ENCODE measurements at places on chromosomes 16 and 17.
A peak's percentile ranks its signal among the peaks of the same experiment; 100 is the strongest.

GRCh38 chr16:66266436-66267291, 99.8 kb upstream of the CDH5 start:
- no peak overlapping the region for H3K4me3 ChIP-seq
- H3K36me3 ChIP-seq: no peaks in the 10 kb centered on the region
- no peak for DNase-seq
- no peak overlapping the region for H3K27ac ChIP-seq
- H3K27me3 ChIP-seq: peaks cover 7% of the 10 kb centered on the region

- no peaks in the 10 kb centered on the region for H3K27me3 ChIP-seq
- no peak overlapping the region for H3K4me3 ChIP-seq
- peaks cover 2% of the 10 kb centered on the region for H3K4me1 ChIP-seq
- H3K27ac ChIP-seq: no peak overlapping the region
Measured at GRCh38 chr17:55518510-55518909, 7.3 kb upstream of the SMIM36 start.

DNA sequence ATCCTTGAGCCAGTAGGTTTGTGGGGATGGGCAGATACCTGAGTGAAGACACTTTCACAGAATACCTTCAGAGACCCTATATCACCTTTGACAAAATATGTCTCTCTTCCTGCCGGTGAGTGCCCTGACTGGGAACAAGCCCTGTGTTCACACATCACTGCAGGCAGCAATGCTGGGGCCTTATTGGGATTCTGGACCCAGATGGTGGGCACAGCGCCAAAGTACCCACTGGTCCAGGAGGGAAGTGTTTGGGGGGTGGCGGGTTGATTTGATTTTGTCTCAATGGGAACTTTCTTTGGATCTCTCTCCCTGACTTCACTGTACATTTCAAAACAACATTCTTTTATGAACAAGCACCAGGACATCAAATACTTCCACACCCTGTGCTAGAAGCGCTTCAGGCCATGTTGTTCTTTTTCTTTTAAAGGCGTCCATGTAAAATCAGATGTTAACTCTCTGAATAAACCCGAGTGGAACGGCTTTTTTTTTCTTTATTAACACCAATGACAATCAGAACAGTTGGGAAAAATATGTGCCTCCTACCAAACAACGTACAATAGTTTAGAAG, 62.4 kb upstream of the AKTIP start:
- H3K27me3 ChIP-seq: peaks cover 2% of the 10 kb centered on the region
- H3K36me3 ChIP-seq: no peaks in the 10 kb centered on the region
- no peaks in the 10 kb centered on the region for H3K4me1 ChIP-seq
- no peak for DNase-seq
- H3K4me3 ChIP-seq: no peak overlapping the region

- peaks cover 6% of the 10 kb centered on the region for H3K4me1 ChIP-seq
- H3K27ac ChIP-seq: no peak overlapping the region
- DNase-seq: no peak
- H3K27me3 ChIP-seq: peaks cover 8% of the 10 kb centered on the region
- no peak overlapping the region for H3K4me3 ChIP-seq
Measured at GRCh38 chr17:36921095-36921851, 16.0 kb upstream of the LHX1 start.

DNA sequence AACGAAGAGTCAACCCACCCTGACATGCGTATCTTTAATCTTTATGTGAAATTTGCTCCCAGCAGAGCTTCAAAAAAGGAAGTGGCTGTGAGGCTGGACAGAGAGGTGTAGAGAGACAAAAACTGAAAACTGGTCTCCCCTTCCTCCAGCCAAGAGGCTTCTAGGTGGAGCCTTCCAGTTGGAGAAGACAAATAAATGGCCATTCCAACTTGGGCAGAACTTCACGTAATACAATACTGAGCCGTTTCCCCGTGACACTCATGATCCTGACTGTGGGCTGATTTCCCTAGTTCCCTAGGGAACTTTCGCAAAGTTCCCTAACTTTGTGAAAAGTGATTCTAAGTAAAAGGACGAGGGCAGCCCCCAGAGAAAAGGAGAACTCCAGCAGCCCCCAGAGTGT, 78.8 kb downstream of the ZFHX3 start:
- H3K4me3 ChIP-seq: no peak overlapping the region
- peaks cover 2% of the 10 kb centered on the region for H3K27me3 ChIP-seq
- peaks cover 11% of the 10 kb centered on the region for H3K4me1 ChIP-seq

- H3K27me3 ChIP-seq: peaks cover 19% of the 10 kb centered on the region
- H3K27ac ChIP-seq: peak overlapping the region; percentile 95
- H3K4me1 ChIP-seq: peaks cover 43% of the 10 kb centered on the region
- H3K36me3 ChIP-seq: peaks cover 14% of the 10 kb centered on the region
Measured at GRCh38 chr17:8384801-8385378, 1.9 kb upstream of the RPL26 start.

DNA sequence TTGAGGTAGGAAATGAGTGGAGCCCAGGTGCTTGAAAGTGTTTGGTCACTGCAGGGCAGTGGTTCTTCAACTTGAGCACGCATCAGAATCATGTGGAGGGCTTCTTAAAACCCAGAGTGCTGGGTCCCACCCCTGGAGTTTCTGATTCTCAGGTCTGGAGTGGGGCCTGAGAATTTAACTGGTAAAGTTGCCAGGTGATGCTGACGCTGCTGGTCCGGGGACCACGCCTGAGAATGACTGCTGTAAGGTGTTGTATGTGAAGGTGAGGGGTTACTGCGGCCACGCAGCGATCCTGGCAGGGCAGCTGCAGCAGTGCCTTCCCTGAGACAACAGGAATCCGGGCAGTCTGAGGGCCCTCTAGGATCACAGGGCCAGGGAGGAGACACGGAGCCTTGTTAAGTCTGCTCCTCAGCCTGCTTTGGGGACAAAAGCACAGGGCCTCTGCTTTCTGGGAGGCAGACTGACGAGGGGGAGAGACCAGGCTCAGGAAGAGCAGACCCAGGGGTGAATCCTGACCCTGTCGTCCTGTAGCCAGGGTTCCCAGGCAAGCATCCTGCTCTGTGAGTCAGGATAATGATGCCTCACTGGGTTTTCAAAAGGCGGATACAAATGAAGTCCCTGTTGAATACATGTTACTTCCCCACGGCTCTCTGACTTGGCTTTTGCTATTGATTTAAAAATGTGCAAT, 16.2 kb downstream of the CCDC42 start:
- no peaks in the 10 kb centered on the region for H3K36me3 ChIP-seq
- no peak overlapping the region for H3K4me3 ChIP-seq
- peaks cover 9% of the 10 kb centered on the region for H3K4me1 ChIP-seq
- no peak for DNase-seq

- H3K27me3 ChIP-seq: peaks cover 6% of the 10 kb centered on the region
- H3K27ac ChIP-seq: no peak overlapping the region
- no peak overlapping the region for H3K4me3 ChIP-seq
- no peaks in the 10 kb centered on the region for H3K36me3 ChIP-seq
Measured at GRCh38 chr17:9266031-9266680, 244.8 kb downstream of the NTN1 start.

DNA sequence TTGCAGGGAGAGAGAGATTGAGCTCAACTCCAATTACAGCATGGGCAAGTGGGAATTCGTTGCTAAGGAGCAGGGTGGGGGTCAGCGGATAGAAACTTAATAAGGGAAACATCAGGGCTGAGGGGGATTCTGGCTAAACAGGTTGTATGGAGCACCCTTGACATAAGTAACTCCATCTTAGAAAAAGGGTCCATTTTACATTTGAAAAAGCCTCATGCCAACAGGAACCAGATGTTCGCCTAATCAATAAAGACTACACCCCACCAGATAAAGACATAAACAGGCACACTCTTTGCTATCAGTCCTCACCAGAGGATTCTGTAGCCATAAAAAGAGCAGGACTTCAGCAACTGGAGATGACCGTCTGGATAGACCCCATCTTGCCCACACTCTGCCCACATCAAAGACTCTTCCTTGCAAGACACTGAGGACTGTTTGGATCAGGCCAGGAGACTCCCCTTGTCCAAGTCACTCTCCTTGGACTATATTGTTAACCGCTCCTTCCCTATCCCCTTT, 1.6 kb upstream of the LRRC75A start:
- peaks cover 13% of the 10 kb centered on the region for H3K4me1 ChIP-seq
- no peak for DNase-seq
- H3K27me3 ChIP-seq: peaks cover 12% of the 10 kb centered on the region
- H3K4me3 ChIP-seq: no peak overlapping the region
- H3K27ac ChIP-seq: no peak overlapping the region

DNA sequence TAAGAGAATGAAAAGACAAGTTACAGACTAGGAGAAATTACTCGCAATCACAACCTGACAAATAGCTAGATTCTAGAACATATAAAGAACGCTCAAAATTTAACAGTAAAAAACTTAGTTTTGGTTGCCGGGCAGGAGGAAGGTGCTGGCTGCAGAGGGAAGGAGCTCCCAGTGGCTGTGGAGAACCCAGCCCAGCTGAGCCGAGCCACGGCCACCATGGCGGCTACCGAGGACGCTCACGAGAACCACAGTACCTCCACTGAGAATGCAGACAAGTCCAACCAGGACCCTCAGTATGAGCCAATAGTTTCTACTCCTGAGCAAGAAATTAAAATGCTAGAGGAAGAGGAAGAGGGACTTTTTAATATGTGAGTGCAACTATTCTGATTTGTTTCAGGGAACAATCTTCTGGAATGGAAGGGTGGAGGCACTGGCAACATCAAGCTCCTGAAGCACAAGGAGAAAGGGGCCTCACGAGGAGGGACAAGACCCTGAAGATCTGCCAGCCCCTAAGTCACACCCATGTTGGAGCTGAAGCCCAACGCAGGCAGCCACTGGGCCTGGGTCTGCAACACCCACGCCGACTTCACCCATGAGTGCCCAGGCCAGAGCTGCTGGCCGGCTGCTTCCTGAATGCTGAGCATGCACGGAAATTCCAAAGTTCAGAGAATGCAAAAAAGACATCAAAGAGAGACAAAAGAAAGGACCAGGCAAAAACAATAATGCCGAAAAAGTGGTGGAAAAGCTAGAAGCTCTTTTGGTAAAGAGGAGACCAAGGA, 55.0 kb downstream of the DNAH17 start:
- H3K4me1 ChIP-seq: peaks cover 2% of the 10 kb centered on the region
- H3K4me3 ChIP-seq: no peak overlapping the region
- peaks cover 5% of the 10 kb centered on the region for H3K27me3 ChIP-seq
- no peaks in the 10 kb centered on the region for H3K36me3 ChIP-seq
- DNase-seq: no peak
- H3K27ac ChIP-seq: no peak overlapping the region

- no peak overlapping the region for H3K4me3 ChIP-seq
- H3K27ac ChIP-seq: peak overlapping the region; percentile 30
- no peaks in the 10 kb centered on the region for H3K36me3 ChIP-seq
- no peak for DNase-seq
- H3K27me3 ChIP-seq: peaks cover 8% of the 10 kb centered on the region
Measured at GRCh38 chr16:66476328-66477027, 49.4 kb downstream of the BEAN1 start.

DNA sequence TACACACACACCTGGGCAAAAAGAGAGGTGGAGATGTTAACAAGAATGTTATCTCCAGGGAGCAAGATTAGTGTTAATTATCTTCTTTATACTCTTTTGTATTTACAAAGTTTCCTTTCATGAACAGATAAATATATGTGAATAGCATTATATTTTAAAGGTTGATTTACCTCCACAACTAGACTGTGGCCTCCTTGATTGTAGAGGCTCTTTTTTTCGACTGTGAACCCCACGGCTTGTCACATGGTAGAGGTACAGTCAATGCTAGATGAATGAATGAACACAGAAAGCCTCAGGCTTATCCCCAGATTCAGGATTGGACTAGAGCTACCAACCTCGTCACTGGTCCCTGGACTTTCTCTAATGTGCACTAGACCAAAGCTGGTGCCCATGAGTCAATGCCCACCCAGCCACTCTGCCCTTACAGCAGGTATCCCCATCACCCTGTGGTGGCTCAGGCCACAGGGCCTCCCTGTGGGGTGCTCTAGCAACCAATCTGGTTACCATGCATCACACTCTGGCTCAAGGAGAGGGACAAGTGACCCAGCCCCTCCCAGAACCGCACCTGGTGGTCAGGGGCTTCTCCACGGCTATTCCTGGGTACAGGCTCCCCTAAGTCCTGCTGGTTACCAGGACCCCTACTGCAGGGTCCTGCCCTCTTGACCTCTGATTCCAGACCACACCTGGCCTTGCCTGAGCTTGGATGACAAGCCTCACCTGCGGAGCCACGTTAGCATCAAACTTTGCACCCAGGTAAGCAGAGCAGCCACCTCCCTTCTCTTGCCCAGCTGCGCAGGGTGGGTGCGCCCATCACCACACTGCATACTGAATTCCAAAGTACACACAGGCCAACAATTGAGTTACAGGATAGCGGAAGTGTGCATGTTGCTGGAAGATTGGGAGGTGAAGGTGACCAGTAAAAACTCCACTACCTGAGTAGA, 101.0 kb downstream of the CDYL2 start:
- H3K36me3 ChIP-seq: no peaks in the 10 kb centered on the region
- no peak for DNase-seq
- no peak overlapping the region for H3K4me3 ChIP-seq
- H3K27me3 ChIP-seq: peaks cover 5% of the 10 kb centered on the region

- H3K4me1 ChIP-seq: no peaks in the 10 kb centered on the region
- no peak overlapping the region for H3K4me3 ChIP-seq
- no peaks in the 10 kb centered on the region for H3K27me3 ChIP-seq
- DNase-seq: no peak
Measured at GRCh38 chr16:78259873-78260272, 160.4 kb downstream of the WWOX start.

DNA sequence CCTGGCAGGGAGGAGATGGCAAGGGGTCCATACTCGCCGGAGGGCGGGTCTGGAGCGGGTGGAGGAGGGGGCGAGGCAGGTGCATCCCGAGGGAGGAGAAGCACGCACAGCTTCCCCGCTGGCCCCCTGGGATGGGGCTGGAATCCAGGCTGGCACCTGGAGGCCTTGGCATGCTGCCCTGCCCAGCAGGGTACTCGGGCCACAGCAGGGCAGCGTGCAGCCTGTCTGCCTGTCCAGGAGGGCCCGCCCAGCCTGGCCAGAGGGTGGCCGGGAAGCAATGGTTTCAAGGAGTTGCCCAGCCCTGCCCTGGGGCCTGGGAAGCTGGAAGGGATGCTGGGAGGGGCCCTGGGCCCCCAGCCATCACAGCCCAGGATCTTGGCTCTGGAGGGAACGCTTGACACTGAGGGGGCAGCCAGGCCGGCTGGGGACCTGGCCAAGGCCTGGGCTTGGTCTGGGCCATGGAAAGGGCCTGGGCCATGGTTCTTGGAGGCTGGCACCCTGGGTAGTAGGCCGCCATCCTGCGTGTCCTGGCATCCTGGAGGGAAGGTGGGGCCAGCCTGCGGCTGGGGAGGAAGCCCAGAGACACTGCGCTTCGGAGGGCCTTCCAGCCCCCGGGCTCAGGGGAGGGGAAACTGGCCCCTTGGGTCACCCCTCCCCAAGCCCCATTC, 1.1 kb downstream of the GLIS2 start:
- DNase-seq: no peak
- H3K4me3 ChIP-seq: no peak overlapping the region
- H3K4me1 ChIP-seq: peaks cover 6% of the 10 kb centered on the region
- H3K27ac ChIP-seq: no peak overlapping the region
- no peaks in the 10 kb centered on the region for H3K36me3 ChIP-seq
- peaks cover 16% of the 10 kb centered on the region for H3K27me3 ChIP-seq

GRCh38 chr16:12395268-12395667, 408.4 kb downstream of the CPPED1 start:
- H3K27me3 ChIP-seq: no peaks in the 10 kb centered on the region
- DNase-seq: no peak
- H3K4me1 ChIP-seq: no peaks in the 10 kb centered on the region
- H3K4me3 ChIP-seq: no peak overlapping the region
- no peaks in the 10 kb centered on the region for H3K36me3 ChIP-seq

- H3K27me3 ChIP-seq: peaks cover 25% of the 10 kb centered on the region
- peak; percentile 42 for DNase-seq
- H3K4me3 ChIP-seq: peak overlapping the region; percentile 33
- peaks cover 28% of the 10 kb centered on the region for H3K4me1 ChIP-seq
- peaks cover 4% of the 10 kb centered on the region for H3K36me3 ChIP-seq
Measured at GRCh38 chr17:50661795-50662391, 27.2 kb downstream of the ABCC3 start.

GRCh38 chr17:29238133-29238850, 8.4 kb upstream of the CRYBA1 start:
- no peak overlapping the region for H3K4me3 ChIP-seq
- H3K36me3 ChIP-seq: no peaks in the 10 kb centered on the region
- H3K27ac ChIP-seq: no peak overlapping the region
- DNase-seq: no peak
- no peaks in the 10 kb centered on the region for H3K27me3 ChIP-seq

All from endothelial cell (in vitro differentiated cells).